ENCODE measurements at places on chromosomes 13 and 19. TPM values are rescaled to one million over a fixed set of nuclear protein-coding genes. Genes with fewer than 3 reads are reported as not detected.

Gene ZNF442
- 1.4 TPM for polyA plus RNA-seq

Gene ZNF180
- 2.2 TPM for polyA plus RNA-seq

Gene PSG7
- 0.10 TPM for polyA plus RNA-seq

Gene CFAP97D2
- polyA plus RNA-seq: not detected

Gene SELENOV
- polyA plus RNA-seq: not detected

Gene SH3GL1
- 40.2 TPM for polyA plus RNA-seq

Gene ERICH4
- polyA plus RNA-seq: not detected

Gene SLC6A16
- polyA plus RNA-seq: 1.6 TPM

GRCh38 chr13:110868720-110869119 lies 46.1 kb downstream of the ANKRD10 start:
- DNase-seq: no peak

DNA sequence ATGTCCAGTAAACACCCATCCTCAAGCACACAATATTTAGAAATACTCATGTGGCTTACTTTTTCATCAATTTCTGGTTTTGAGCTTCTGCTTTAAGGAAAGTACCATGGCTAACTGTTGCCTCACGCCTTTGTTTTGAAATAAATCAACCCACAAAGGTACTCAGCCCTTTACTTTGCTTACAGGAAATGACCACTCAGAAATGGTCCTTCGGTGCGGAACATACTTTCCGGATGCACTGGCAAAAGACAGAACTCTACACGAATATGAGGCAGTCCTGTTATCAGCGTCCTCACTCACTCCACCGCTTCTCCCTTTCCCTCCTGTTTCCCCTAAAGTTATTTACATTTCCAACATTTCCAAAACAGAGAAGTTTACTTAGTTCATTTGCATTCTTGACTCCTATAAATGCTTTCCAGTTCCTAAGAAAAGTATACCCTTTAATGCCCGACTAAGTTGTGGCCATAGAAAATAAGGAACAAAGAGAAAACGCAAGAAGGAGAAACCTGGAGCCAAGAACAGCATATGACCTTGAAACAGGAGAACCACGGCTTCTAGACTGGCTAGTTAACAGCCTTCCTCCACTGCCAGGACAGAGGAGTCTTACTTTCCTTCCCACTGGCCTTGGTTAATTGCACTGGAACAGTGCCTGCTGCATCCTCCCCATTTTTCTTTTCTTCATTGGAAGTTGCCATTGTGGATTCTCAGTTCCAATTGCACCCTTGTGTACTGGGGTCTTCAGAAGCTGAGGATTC lies 10.6 kb downstream of the FPR2 start:
- DNase-seq: no peak

DNA sequence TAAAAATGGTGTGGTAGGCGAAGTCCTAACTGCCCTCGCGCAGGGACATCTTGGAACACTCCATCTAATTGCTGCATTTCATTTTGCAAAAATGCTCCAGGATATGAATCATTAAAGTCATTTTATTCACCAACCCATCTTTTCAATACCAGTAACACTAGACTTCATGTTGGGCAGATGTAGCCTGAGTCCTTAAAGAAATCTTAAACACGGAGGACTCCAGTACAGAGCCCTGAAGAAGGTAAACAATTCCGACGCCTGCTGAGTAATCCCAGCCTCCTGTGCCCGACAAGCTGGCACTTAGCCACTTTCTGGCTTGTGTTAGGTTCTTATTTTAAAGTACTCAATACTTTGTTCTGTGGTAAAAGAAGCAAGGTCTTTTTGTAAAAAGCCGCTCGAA lies 58.0 kb upstream of the IRS2 start:
- DNase-seq: peak; percentile 21

DNA sequence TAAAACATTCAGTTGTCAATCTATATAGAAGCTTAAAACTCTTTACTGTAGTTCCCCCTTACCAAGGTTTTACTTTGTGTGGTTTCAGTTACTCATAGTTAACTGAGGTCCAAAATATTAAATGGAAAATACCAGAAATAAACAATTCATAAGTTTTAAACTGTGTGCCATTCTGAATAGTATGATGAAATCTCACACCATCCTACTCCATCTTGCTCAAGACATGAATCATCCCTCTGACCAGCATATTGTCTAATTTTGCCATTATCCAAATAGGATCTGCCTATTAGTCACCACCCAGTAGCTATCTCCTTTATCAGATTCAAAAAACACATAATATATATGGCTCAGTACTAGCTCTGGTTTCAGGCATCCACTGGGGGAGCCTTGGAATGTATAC lies 22.4 kb downstream of the ZNF571 start:
- no peak for DNase-seq

DNA sequence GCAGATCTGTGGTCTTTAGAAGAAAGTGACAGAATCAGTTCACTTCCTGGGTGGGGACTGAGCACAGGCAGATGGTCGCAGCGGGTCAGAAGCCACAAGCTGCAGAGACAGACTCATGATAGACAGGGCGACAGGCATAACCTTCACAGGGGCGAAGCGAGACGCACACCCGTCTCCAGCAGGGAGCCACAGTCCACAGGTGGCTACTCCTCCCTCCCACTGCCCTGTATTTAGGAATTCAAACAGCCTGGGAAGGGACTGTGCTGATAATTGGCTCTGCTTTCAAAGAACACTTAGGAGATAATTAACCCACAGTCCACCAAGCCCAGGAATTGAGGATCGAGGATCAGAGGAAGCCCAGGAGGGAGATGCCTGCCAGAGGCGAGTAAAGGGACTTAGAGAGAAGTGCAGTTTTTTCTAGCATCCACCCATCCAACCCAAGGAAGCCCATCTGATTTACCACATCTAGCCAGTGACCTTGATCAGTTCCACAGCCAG lies 23.2 kb downstream of the RFX2 start:
- no peak for DNase-seq

DNA sequence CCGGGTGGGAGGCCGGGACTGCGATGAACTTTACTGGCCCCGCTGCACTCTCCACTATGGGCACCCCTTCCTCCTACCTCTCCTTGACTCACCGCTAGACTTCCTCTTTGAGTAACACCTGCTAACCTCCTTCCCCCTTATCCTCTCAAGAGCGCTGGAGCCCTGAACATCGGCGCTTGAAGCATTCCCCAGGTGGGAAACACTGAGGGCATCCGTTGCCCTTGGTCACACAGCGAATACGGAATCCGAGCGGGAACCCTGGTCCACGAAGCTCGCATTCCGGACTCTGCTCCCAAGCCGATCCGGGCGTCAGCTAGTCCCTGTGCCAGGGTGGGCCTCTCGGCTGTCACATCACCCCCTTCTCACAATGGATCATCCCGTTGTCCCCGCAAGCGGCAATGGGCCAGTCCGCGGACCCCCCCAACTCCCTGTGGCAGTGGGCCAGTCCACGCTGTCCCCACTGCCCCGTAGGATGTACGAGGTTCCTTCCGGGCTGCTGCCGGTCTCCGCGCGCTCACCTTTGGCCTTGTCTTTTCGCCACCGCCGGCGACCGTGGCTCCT lies 4.2 kb downstream of the LIPE start:
- no peak for DNase-seq

DNA sequence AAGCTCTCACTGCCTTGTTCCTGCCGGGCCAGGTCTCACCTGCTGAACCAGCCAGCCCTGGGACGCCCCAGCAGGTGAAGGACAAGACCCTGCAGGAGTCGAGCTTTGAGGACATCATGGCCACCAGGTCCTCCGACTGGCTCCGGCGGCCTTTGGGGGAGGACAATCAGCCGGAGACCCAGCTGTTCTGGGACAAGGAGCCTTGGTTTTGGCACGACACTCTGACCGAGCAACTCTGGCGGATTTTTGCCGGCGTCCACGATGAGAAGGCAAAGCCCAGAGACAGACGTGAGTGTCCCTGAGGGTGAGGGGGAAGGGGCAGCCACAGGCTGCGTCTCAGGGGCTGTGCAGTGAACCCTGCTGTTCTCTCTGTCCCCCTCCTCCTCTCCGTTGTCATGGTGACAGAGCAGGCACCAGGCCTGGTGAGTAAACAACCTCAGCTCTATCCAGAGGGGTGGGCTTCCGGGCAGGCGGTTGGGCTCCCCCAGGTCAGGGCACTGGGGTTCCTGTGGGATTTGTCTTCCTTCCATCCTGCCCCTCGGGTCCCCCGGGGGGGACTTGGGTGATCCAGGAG lies 9.7 kb downstream of the TLE6 start:
- DNase-seq: no peak

- DNase-seq: no peak
Measured at GRCh38 chr13:94325650-94326049, 153.8 kb downstream of the DCT start.
